Activated CD8-positive, alpha-beta memory T cell treated with anti-CD3 and anti-CD28 coated beads, Interleukin-2, amount 10 ng/mL, durations not matched to agents 7 days and 5 days (primary cell): ENCODE measurements at places on chromosomes 16 and 17. TPM values are rescaled to one million over a fixed set of nuclear protein-coding genes. Genes with fewer than 3 reads are reported as not detected.

Gene GAST
- total RNA-seq: not detected

Gene B3GNT9
- total RNA-seq: 7.9 TPM

Gene CDH1
- total RNA-seq: 0.06 TPM

Gene NETO2
- 8.6 TPM for total RNA-seq

Gene NR1D1
- total RNA-seq: 3.3 TPM

Gene PPY
- not detected for total RNA-seq

Gene ODAD4
- 1.1 TPM for total RNA-seq

Gene KRT15
- total RNA-seq: not detected

Gene KRTAP9-7
- total RNA-seq: not detected

Gene NPIPB6
- total RNA-seq: 4.6 TPM

Gene PTX4
- not detected for total RNA-seq

Gene KRT31
- total RNA-seq: not detected

Gene MT4
- not detected for total RNA-seq

GRCh38 chr16:10441726-10442125 lies 55.9 kb downstream of the ATF7IP2 start:
- no peak overlapping the region for H3K27ac ChIP-seq
- no peaks in the 10 kb centered on the region for H3K27me3 ChIP-seq
- no peaks in the 10 kb centered on the region for H3K4me1 ChIP-seq
- no peak for DNase-seq

DNA sequence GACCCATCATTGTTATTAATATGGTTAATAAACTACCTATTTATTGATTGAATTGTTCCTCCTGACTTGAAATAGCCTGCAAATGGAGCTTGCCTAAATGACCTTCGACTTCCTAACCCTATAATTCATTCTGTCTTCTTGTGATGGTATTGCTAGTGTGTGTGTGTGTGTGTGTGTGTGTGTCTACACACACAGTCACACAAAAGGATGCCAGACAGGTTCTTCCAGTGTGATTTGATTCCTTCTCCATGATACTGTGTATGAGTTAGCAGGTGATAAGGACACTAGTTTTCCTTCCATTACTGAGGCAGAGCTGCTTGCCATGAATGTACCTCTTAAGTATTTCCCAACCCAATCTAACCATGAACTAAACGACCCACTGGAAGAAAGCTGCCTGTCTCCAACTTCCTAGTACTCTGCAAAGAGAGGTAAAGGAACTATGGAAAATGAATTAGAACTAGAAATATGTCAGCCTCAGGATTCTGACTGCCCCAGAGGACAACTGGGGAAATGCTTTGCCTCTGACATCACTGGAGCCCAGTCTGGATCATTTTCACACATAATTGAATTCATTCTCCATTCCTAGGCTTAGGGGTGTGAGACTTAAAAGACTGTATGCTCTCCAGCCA lies 3.5 kb upstream of the CDC6 start:
- peaks cover 29% of the 10 kb centered on the region for H3K36me3 ChIP-seq
- no peak for DNase-seq
- H3K27ac ChIP-seq: peak overlapping the region; percentile 7
- H3K27me3 ChIP-seq: no peaks in the 10 kb centered on the region

GRCh38 chr16:66604376-66605176 lies at the start of gene CMTM3:
TSS of gene CMTM3 (plus strand) at chr16:66604704. CDS start at chr16:66604806, 102 bp downstream.
- peaks cover 25% of the 10 kb centered on the region for H3K36me3 ChIP-seq
- peak within 1 kb of the TSS; percentile 78 for H3K4me3 ChIP-seq
- H3K4me1 ChIP-seq: peaks cover 52% of the 10 kb centered on the region
- DNase-seq: peak; percentile 82

DNA sequence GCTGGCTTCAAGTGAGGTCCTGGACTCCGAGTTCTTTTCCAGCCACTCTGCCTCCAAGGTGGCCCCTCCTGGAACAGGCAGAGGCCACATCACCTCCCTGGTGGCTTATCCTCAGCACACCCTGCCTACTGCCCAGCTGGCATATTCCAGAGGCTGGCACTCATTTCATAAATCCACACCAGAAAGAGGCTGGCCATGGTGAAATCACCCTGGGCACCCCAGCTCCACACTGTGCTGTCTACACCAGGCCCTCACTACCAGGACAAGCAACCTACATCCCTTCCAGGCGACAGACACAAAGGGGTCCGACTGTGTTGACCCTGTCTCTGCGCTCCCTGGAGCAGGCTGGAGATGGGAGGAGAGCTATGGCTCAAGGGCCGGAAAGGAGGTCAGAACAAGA lies 100.2 kb downstream of the C16orf78 start:
- H3K27me3 ChIP-seq: no peaks in the 10 kb centered on the region
- no peak overlapping the region for H3K27ac ChIP-seq
- H3K4me1 ChIP-seq: no peaks in the 10 kb centered on the region
- DNase-seq: no peak
- H3K4me3 ChIP-seq: no peak overlapping the region

GRCh38 chr16:85605912-85606841 lies 6.9 kb upstream of the GSE1 start:
- no peak for DNase-seq
- H3K27me3 ChIP-seq: no peaks in the 10 kb centered on the region
- H3K4me3 ChIP-seq: no peak overlapping the region
- no peak overlapping the region for H3K27ac ChIP-seq
- H3K4me1 ChIP-seq: peaks cover 19% of the 10 kb centered on the region

GRCh38 chr17:1050996-1051925 lies 54.3 kb downstream of the TIMM22 start:
- peaks cover 2% of the 10 kb centered on the region for H3K36me3 ChIP-seq
- no peaks in the 10 kb centered on the region for H3K27me3 ChIP-seq
- H3K4me1 ChIP-seq: peaks cover 2% of the 10 kb centered on the region
- no peak for DNase-seq
- no peak overlapping the region for H3K4me3 ChIP-seq

DNA sequence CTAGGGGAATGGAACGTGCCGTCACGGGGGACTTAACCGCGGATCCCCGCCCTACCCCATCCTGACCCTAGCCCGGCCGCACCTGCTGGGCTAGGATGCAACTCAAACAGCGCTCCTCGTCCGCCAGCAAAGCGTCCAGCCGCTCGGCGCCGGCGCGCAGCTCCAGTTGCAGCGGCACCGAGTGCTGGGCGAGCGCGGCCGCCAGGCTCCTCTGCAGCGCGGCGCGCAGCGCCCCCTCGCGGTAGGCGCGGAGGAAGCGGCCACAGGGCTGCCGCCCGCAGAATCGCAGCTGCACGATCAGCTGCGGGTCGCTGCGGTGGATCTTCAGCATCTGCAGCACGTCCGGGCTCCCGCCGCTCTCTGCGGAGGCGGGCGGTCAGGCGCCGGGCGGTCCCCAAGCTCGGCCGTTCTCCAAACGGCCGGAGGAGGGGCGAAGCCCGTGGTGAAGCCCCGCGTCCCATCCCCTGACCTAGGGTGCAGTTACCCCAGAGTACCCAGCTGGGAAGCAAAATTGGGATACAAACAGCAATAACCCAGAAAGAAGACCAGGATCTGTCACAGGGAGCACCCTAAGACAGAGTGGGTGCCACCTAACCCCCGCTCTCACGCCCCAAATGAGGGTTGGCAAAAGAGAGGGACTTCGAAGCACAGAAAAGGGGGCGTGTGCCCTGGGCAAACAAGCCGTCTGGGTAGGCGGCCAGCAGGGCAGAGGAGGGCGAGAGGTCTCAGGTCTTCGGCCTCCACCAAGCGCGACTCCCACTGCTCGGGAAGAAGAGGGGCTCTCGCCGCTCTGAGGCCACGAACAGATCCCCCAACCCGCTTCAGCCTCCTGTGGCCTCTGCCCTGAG lies 4.2 kb downstream of the TRADD start:
- peak overlapping the region; percentile 68 for H3K4me3 ChIP-seq
- H3K27me3 ChIP-seq: no peaks in the 10 kb centered on the region
- no peak overlapping the region for H3K27ac ChIP-seq
- peak; percentile 84 for DNase-seq
- peaks cover 59% of the 10 kb centered on the region for H3K4me1 ChIP-seq
- peaks cover 12% of the 10 kb centered on the region for H3K36me3 ChIP-seq

DNA sequence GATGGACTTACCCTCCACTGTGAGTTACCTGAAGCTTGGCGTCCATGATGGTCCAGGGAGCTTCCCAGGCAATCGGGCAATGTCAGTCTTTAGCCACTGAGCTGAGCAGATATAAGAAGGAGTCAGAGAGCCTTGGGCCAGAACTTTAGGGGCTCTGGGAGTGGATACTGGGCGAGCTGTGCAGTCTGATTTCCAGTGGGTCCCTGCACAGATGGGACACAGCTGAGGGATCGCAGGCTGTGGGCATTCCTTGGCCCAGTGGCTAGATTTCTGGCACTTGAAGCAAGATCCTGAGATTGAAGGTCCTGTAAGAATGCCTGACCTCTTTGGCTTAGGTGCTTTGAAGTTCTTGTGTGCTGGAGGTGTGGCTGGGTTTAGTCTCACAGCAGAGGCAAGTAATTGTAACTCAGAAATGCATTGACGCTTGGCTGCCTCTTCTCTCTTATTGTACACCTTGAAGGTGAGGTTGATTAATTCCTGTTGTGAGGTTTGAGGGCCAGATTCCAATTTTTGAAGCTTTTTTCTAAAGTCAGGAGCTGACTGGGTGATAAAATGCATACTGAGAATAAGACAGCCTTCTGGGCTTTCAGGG lies 2283.8 kb downstream of the TP53TG3F start:
- peaks cover 3% of the 10 kb centered on the region for H3K36me3 ChIP-seq
- no peaks in the 10 kb centered on the region for H3K4me1 ChIP-seq
- no peak overlapping the region for H3K27ac ChIP-seq
- H3K27me3 ChIP-seq: no peaks in the 10 kb centered on the region

GRCh38 chr16:30533146-30533522 lies 1.5 kb downstream of the ZNF747 start:
- H3K4me3 ChIP-seq: peak overlapping the region; percentile 82
- peak overlapping the region; percentile 96 for H3K27ac ChIP-seq
- H3K4me1 ChIP-seq: peaks cover 33% of the 10 kb centered on the region
- H3K27me3 ChIP-seq: no peaks in the 10 kb centered on the region
- H3K36me3 ChIP-seq: peaks cover 22% of the 10 kb centered on the region

DNA sequence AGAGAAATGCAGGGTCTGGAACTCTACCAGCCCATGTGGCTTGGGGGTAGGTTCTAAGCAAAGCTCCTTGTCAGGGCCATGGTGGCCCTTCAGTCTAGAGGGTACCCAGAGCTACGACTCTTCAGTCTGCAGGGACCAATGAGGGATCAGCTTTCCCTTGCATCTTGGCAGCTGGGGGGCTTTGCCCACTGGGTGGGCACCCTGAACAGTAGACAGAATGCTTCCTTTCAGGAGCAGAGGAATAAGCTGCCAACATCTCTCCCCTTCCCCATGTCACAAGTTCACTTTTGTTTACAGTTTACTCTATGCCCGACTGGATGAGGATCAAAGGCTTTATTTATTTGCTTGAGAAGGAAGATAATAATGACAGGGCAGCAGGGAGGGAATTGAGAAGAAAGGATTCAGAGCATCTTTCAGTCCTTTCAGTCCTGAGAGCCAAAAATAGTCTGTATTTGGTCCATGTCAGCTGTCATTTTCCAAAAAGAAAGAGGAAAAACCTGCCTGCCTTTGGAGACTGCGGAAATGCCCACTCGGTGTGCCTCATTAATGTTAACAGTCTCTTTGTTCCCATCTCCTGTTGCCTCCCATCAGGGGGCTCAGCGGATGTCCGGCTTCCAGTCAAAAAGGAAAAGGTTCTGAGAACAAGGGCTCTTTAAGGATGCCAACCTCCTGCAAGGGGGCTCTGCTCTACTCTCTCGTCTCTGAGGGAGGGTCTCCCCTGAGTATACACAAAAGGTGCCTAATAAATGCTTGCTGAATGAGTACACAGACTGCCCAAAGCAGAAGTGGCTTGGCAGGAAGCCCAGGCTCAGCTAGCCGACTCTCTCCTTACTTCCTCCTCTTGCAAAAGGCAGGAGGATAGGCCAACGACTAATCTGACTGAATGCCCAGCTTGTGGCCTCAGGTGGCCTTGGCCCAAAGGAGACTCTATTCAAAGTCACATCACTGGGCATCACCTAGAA lies 17.1 kb downstream of the TRAF4 start:
- peaks cover 37% of the 10 kb centered on the region for H3K4me1 ChIP-seq
- no peak overlapping the region for H3K27ac ChIP-seq
- no peak for DNase-seq
- no peak overlapping the region for H3K4me3 ChIP-seq

- H3K4me3 ChIP-seq: no peak overlapping the region
- H3K27ac ChIP-seq: no peak overlapping the region
- H3K36me3 ChIP-seq: peaks cover 10% of the 10 kb centered on the region
- H3K4me1 ChIP-seq: peaks cover 31% of the 10 kb centered on the region
- no peak for DNase-seq
- H3K27me3 ChIP-seq: no peaks in the 10 kb centered on the region
These were observed 28.3 kb downstream of the TBCD start for GRCh38 chr17:82780195-82780594.

DNA sequence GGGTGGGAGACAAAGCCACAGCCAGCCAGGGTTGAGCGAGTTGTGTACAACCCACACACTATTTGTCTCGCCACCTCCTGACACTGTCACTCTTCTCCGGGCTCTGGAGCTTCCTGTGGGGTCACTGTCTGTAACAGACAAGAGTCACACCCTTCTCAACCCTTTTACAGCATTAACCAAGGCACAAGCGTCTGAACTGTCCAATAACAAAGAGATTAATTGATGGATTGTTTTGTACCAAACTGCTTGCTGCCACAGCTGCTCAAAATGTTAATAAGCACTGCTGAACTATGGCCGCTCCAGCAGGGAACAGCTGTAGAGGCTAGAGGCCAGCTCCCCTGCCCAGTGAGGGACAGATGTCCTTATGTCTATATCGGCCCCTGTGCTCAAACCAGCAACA lies 25.2 kb upstream of the HYDIN start:
- no peak for DNase-seq
- H3K27ac ChIP-seq: no peak overlapping the region
- no peak overlapping the region for H3K4me3 ChIP-seq

GRCh38 chr17:67999291-67999911 lies 3.1 kb upstream of the C17orf58 start:
- peaks cover 21% of the 10 kb centered on the region for H3K4me1 ChIP-seq
- no peaks in the 10 kb centered on the region for H3K36me3 ChIP-seq
- no peak for DNase-seq
- peaks cover 18% of the 10 kb centered on the region for H3K27me3 ChIP-seq

GRCh38 chr17:75691371-75691791 lies 24.2 kb downstream of the SAP30BP start:
- DNase-seq: peak; percentile 57
- H3K27ac ChIP-seq: peak overlapping the region; percentile 69
- H3K4me1 ChIP-seq: peaks cover 43% of the 10 kb centered on the region
- H3K4me3 ChIP-seq: no peak overlapping the region

GRCh38 chr16:2756288-2757015 lies 4.0 kb downstream of the SRRM2 start:
- H3K27me3 ChIP-seq: no peaks in the 10 kb centered on the region
- no peak for DNase-seq
- no peak overlapping the region for H3K4me3 ChIP-seq
- peaks cover 75% of the 10 kb centered on the region for H3K36me3 ChIP-seq
- peak overlapping the region; percentile 41 for H3K27ac ChIP-seq
- H3K4me1 ChIP-seq: peaks cover 49% of the 10 kb centered on the region

DNA sequence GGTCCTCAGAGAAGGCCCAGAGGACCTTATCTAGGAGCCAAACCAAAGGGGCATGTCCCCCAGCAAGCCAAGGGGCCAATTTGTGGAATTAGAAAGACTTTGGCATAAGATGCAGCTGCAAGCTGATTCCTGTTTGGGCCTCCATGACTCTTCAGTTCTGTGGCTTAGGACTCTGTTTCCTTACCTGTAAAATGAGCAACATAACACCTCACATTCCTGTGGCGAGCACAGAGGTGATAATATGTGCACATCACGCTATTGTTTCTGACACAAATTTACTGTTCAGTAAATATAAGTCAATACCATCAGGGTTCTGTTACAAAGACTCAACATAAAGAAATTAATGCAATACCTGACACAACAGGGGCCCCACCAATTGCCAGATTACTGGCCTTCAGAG lies 57.7 kb downstream of the CDH11 start:
- H3K4me3 ChIP-seq: no peak overlapping the region
- no peaks in the 10 kb centered on the region for H3K27me3 ChIP-seq
- no peaks in the 10 kb centered on the region for H3K4me1 ChIP-seq
- no peak overlapping the region for H3K27ac ChIP-seq
- DNase-seq: no peak
- no peaks in the 10 kb centered on the region for H3K36me3 ChIP-seq
